ENCODE measurements at places on chromosomes 7 and 10. TPM values are rescaled to one million over a fixed set of nuclear protein-coding genes. Genes with fewer than 3 reads are reported as not detected.

Gene SLC4A2
- 195 TPM for total RNA-seq

Gene SDK1
- 1.8 TPM for total RNA-seq

Gene GOLGA7B
- total RNA-seq, result 1.2 TPM

Gene TMEM176B
- total RNA-seq, result not detected

Gene KDM7A
- 0.47 TPM for total RNA-seq

Gene NAT16
- 0.93 TPM for total RNA-seq

Gene ADCY1
- 4.4 TPM for total RNA-seq

Data from A172 (cell line).